Brain (organoid and tissue), 16 donors: ENCODE measurements at places on chromosomes 6 and 20.
A peak's percentile ranks its signal among the peaks of the same experiment; 100 is the strongest.

DNA sequence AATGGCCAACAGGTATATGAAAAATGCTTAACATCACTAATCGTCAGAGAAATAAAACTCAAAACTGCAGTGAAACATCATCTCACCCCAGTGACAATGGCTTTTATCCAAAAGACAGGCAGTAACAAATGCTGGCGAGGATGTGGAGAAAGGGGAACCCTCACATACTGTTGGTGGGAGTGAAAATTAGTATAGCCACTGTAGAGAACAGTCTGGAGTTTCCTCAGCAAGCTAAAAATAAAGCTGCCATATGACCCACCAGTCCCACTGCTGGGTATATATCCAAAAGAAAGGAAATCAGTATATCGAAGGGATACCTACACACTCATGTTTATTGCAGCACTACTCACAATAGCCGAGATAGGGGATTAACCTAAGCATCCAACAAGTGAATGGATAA is 23.4 kb upstream of the INSM1 start:
- DNase-seq = no peak

- peak; percentile 31 for DNase-seq
Observed at GRCh38 chr6:7042654-7043545, 64.9 kb upstream of the RREB1 start.

GRCh38 chr6:116011520-116011919 is 49.2 kb downstream of the FRK start:
- DNase-seq = no peak

DNA sequence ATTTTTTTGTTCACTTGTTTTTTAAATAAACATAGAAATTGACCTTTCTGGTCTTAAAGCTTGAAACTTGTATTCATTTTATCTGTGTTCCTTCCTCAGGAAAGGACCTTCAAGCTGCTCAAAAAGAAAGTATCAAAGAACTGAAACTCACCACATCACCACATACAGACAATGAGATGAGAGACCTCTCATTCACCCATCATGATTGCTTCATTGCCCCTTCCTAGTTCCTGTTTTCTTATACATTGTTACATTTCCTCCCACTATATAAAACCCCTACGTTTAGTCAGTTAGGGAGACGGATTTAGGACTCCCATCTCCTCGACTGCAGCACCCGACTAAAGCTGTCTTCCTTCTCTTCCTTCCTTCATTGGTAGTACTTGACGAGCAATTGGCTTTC is 180.5 kb upstream of the OPRM1 start:
- no peak for DNase-seq

GRCh38 chr6:46719099-46719498 is 16.1 kb downstream of the PLA2G7 start:
- no peak for DNase-seq

DNA sequence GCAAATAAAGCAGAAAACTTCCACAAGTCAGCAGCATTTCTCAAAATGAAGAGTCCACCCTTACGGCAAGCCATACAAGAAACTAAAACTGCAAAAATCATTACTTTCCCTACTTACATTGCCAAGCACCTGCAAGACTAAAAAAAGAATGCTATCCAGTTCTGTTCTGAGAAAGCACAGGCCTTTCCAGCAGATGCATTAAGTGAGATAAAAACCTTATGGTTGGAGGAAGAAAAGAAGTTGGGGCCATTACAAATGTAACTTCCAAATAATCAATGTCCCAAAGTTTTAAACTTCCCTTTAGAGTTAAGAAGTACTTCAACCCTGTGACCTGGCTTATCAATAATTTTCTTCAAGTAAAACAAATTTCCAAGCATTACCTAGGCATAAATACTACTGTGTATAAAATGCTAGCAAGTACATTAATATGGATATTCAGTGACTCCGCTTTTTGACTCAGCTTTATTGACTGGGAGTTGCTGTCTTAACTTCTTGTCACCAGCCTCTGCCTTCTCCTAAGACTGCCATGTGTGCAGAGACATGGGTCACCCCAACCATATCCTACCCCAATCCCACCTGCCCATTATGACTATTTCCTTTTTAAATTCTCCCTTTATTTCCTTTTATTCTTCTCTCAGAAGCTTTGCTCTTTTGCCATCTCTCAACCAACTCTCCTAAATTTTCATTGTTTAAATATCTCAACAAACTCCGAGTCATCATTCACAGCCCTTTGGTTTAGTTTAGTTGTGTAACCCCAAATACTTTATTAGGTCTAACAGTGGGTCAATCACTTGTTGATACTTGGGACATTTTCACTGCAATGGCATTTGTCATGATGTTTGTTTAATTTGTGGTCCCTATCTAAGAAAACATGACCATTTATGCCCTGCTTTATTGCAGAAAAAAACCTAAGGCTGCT is 49.7 kb downstream of the SLC22A23 start:
- no peak for DNase-seq

DNA sequence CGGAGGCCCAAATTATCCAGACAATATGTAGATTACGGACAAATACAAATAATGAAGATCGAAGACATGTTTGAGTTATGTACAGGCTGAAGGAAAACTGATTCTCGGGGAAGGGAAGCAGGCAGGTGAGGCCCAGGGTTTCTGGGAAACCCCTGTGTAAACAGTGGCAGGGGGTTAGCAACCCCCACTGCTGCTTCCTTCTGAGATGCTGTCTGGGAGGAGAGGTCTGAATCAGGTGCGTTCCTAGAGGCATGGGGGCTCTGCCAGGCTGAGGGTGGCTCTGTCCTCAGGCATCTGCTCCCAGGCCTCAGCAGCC is 7.2 kb upstream of the MDGA1 start:
- DNase-seq = no peak

- DNase-seq = no peak
Observed at GRCh38 chr20:44586289-44586911, 4.0 kb downstream of the PKIG start.

- DNase-seq = no peak
Observed at GRCh38 chr6:6131492-6132109, 124.9 kb upstream of the NRN1 start.

GRCh38 chr6:30542404-30542725 is 13.9 kb downstream of the GNL1 start:
- no peak for DNase-seq

DNA sequence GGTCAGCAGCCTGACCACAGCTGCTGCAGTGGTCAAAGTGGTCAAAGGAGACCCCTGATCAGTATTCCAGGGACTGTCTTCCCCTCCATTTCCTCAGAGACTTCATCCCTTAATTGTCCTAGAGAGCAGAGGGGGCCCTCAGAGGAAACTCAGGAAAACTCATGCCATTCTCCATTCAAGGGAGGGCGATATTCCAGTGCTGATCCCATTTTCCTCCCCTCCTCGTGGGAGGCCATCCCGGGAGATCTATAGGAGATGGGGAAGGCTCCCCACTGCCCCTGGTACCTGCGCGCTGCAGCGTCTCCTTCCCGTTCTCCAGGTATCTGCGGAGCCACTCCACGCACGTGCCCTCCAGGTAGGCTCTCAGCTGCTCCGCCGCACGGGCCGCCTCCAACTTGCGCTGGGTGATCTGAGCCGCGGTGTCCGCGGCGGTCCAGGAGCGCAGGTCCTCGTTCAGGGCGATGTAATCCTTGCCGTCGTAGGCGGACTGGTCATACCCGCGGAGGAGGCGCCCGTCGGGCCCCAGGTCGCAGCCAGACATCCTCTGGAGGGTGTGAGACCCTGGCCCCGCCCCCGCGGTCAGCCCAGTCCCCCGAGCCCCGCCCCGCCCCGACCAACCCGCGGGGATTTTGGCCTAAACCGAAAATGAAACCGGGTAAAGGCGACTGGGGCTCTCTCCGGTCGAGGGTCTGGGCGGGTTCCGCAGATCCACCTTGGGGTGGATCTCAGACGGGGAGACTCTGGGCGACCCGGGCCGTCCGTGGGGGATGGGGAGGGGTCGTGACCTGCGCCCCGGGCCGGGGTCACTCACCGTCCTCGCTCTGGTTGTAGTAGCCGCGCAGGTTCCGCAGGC is 878 bp downstream of the HLA-C start:
- DNase-seq = no peak

GRCh38 chr6:162798546-162799266 is 70.9 kb downstream of the PACRG start:
- no peak for DNase-seq

DNA sequence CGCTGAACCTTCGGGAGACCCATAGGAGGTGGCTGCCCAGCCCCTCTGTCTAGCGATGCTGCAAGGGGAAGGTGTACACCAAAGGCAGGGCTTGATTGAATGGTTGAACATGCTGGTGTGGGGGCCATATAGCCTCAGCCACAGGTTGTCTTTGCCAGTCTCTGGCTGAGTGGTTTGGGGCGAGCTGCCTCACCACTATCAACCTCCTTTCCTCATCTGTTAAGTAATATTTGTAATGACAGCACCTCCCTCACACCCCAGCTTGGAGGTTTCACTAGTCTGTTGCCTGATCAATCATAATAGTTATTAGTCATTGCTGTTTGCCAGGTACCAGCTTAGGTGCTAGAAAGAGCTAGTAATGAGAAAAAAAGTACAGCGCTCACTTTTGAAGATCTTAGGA is 11.8 kb upstream of the ZNF831 start:
- no peak for DNase-seq

DNA sequence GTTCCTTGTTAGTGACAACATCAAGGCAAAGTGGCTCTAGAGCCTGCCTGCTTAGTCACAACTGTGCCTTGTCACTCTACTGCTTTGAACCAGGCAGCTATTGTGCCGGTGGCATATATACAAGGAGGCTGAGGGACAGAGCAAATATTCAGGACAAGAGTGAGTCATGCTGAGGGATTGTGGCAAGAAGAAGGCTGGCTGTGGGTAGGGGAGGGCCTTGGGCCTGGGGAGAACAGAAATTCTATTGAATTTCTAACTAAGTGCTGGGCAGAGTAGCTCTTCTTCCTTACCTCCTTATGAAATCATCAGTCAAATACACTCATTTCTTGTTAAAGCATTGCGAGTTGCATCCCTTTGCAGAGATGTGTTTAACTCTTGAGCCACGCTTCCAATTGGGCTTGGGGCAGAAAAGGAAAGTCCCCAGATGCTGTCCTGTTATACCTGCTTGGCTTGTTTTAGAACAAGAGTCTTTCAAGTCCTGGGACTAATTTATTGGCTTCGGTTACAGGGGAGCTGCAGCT is 59.7 kb downstream of the PFDN4 start:
- DNase-seq = no peak

GRCh38 chr20:57770852-57771720 is 61.3 kb upstream of the PMEPA1 start:
- no peak for DNase-seq

GRCh38 chr20:36483209-36483918 is 58.0 kb upstream of the MYL9 start:
- no peak for DNase-seq

DNA sequence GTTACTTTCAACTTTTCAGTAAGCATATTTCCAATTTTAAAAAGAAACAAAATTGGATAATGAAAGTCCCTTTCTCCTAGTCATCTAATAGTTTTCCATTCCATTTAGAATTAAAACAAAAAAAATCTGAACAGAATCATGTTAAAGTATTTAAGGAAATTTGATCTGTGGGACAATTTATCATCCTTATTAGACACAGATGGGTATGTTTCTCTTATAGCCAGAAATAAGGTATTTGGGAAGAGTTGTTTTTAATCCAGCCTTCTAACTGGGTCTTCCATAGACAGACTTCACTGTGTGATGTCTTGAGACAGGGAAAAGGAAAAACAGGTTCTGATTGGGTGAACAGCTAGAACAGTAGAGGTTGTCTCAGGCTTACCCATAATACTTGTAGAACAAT is 39.5 kb upstream of the STXBP5 start:
- DNase-seq = no peak

- DNase-seq = no peak
Observed at GRCh38 chr6:80607811-80608391, 501.4 kb downstream of the BCKDHB start.

DNA sequence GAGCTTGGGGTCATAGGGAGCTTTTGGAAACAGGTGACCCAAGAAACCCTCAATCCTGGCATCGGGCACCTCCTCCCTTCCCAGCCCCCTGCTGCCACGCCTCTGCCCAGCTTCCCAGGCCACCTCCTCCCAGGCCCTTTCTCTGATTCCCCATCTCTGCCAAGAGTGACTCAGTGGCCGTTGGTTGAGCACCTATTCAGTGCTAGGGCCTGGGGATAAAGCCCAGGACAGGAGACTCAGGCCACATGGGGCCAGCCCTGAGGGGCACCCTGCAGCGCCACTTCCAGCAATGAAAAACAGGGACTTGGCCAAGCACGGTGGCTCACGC is 110.1 kb downstream of the ASXL1 start:
- no peak for DNase-seq

GRCh38 chr6:96157018-96157565 is 141.3 kb downstream of the FUT9 start:
- DNase-seq = no peak

DNA sequence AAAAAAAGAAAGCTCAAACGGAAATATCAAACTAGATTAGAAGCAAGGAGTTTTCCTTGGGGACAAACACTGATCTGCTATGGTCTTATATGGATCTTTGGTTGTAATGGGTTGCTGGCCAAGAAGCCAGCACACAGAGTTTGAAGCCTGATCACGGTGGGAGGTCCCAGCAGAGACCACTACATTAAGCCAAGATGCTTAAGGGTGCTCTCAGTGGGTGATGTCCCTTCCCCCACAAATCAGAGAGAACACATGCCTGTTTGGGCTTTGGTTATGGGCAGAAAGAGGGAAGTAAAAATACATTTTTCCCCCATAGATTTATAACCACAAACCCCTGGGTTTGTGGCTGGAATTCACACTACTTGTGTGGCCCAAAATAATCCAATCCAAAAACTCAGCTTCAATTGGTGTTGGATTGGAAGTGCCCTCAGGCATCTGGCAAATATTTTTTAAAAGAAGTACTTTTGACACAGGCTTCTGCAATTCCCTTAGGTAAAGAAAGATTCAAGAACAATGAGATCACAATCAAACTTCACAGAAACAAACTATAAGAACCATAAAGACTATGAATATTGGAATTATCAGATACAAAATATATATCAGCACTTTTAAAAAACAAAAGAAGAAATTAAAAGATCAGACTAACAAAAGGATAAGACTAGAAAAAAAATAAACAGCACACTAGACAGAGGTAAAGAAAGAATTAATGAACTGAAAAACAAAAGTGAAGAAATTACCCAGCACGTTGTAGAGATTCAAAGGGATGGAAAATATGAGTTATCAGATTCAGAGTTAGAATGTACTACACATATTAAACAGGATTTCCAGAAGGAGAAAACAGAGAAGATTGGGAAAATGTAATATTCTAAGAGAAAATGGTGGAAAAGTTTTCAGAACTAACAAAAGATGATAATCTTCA is 44.7 kb downstream of the ESF1 start:
- DNase-seq = no peak

DNA sequence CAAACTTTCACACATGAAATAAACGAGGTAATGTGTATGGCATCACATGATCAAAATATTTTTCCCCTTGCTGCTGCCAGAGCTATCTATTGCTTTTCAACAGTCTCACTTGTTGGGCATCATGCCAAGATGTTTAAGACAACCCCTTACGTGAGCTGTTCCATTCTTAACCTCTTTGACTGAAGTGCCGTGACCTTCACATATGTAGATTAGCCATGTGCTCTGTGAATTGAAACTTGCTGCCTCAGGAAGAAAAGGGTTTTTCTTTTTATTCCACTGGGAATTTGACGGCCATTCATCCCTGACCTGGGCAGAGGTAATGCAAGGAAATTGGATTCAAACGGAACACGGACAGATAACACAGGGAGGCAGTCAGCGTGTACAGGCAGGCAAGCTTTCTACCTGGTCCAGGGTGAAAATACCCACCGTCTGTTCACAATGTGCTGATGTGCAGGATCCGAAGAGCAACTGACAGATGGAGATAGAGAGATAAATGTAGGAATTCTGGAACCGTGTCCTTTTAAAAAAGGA is 14.2 kb downstream of the ARID1B start:
- DNase-seq = peak; percentile 61
